ENCODE measurements at places on chromosomes 3 and 15.

DNA sequence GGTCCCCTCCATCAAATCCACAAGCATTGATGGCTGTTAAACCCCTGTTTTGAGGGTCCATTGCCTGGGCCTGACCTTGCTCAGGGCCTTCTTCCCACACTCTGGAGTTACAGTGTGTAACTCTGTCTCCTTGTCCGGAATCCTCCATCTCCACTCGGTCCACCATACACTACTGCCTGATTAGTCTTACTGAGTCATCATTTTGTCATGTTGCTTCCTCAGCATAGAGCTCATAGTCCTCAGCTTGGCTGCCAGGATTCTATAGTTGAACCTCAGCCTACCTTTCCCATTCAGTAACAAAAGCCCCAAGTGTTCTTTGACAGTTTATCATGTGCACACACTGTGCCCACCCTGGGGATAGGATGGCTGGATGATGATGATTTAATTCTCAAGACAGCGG is 113.0 kb downstream of the PDE8A start:
- ATAC-seq = no peak

- peak; percentile 27 for ATAC-seq
Observed at GRCh38 chr15:31405200-31405920, 78.7 kb downstream of the KLF13 start.

GRCh38 chr3:6079011-6079410 is 781.9 kb upstream of the GRM7 start:
- ATAC-seq = no peak

- no peak for ATAC-seq
Observed at GRCh38 chr3:181692311-181693145, 19.2 kb upstream of the SOX2 start.

DNA sequence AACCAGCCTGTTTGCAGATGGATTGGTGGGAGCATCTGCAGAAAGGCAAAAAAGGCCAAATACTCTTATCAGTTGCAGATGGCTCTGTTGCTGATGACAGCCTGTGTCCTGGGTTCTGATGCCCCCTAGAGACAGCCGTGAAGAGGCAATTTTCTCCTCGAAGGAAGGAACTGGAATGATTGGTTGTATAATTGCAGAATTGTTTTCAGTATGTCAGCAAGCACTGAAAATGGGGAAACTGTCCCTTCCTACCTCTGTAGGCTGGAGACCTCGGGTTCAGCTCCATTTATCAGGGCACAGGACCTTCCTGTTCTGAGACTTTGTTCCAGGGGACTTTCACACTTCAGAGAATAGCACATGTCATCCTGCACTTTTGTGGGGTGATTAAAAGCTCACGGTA is 103.0 kb downstream of the PGPEP1L start:
- ATAC-seq = no peak
